Occipital lobe (tissue), 3 donors: ENCODE measurements at places on chromosomes 13 and 19.

- no peak for DNase-seq
These were observed 66.9 kb downstream of the MICU2 start for GRCh38 chr13:21537105-21537504.

DNA sequence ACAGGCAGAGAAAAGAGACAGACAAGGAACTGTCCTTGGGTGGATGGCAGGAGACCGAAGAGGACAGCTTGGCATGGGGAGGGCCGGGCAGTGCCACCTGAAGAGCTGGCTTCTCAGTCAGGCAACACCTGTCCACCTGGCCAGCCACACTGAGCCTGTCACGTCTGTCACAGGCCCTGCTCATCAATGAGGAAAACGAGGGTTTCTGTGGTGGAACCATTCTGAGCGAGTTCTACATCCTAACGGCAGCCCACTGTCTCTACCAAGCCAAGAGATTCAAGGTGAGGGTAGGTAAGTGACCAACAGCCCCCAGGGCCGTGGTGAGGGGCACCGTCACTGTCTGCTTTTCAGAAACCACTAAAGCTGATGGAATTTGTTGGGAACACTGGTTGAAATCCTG, 11.2 kb upstream of the PROZ start:
- DNase-seq: no peak

DNA sequence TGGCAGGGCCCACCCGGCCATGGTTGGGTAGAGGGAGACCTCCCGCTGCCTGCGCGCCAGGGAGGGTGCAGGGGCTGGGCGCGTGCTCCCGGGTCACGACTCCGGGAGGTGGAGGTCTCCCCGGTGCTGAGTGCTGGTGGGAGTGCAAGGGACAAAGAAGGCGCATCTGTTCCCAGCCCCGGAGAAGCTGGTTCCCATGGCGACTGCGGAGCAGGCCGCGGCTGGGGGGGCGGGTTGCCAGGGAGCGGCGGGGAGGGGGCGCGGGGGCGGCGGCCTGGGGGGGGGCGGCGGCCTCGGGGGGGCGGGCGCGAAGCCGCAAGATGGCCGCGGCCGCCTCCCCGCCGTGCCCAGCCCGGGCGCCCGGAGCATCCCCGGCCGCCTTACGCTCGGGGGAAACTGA, 1.2 kb downstream of the CBARP start:
- DNase-seq: no peak

- DNase-seq: no peak
These were observed 4.6 kb upstream of the PNMA8A start for GRCh38 chr19:46475986-46476385.

- DNase-seq: no peak
These were observed 1.4 kb downstream of the MATK start for GRCh38 chr19:3784607-3785450.

GRCh38 chr19:37718304-37718703, 1.3 kb downstream of the ZNF607 start:
- no peak for DNase-seq

GRCh38 chr19:43623889-43624670, 4.7 kb upstream of the ZNF428 start:
- no peak for DNase-seq

- no peak for DNase-seq
These were observed 35.1 kb downstream of the UGGT2 start for GRCh38 chr13:96018135-96018534.

- no peak for DNase-seq
These were observed 41.1 kb upstream of the GAS6 start for GRCh38 chr13:113905018-113905417.

DNA sequence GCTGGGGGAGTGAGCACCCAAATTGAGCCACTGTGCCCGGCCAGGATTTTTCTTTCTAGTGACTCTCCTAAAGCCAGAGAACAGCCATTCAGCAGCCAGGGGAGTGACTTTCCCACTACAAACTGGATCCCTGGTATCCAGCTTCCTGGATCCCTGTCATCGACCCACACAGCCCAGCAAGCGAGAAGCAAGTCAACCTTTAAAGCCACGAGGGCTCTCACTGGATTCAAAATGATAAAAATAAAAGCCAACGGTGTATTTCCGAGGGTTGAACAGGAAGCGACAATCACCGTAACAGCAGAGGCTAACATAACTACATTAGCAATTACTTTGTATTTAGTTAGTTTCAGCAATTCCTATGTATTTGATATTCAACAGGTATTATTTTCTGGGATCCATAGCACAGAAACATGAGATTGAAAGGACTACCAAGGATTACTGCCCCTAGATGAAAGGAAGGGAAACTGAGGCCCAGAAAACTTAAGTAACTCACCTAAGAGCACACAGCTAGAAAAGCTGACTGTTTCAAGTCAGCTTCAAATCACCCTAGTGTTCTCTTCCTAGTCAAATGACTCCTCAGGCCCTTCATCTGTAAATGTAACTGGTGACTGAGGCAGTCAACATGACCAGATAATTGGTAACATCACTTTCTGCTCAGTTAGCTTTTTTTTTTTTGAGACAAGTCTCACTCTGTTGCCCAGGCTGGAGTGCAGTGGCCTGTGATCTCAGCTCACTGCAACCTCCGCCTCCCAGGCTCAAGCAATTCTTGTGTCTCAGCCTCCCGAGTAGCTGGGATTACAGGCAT, 2.7 kb downstream of the RFX1 start:
- no peak for DNase-seq

GRCh38 chr19:18894254-18895037, 1.5 kb downstream of the CERS1 start:
- DNase-seq: peak; percentile 90

GRCh38 chr19:55048446-55048845, 10.4 kb upstream of the GP6 start:
- no peak for DNase-seq

- DNase-seq: no peak
These were observed 17.7 kb upstream of the KLF5 start for GRCh38 chr13:73040968-73041596.

- DNase-seq: no peak
These were observed 229.6 kb downstream of the ZIC5 start for GRCh38 chr13:99741960-99742359.

GRCh38 chr13:80224468-80224867, 116.5 kb downstream of the SPRY2 start:
- DNase-seq: no peak

GRCh38 chr13:45747071-45747470, 45.0 kb downstream of the CBY2 start:
- DNase-seq: no peak

DNA sequence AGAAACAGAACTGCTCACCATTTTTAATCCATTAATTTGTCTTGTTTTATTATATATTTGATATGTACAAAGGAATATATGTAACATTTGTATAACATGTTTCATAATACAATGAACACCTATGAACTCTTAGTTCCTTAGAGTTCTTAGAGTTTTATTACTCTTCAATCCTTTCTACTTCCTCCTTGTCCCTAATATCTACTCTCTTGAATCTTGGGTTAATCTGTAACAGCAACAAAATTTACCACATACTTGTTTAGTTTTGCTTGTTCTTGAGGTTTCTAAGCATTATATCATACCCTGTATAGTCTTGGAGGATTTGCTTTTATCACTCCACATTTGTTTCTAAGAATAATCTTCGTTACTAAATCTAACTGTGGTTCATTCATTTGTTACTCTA, 151.4 kb downstream of the PDS5B start:
- DNase-seq: no peak

- DNase-seq: no peak
These were observed 2.2 kb downstream of the CXCL17 start for GRCh38 chr19:42440357-42441048.

- no peak for DNase-seq
These were observed 21.0 kb downstream of the RFXAP start for GRCh38 chr13:36839981-36840380.

DNA sequence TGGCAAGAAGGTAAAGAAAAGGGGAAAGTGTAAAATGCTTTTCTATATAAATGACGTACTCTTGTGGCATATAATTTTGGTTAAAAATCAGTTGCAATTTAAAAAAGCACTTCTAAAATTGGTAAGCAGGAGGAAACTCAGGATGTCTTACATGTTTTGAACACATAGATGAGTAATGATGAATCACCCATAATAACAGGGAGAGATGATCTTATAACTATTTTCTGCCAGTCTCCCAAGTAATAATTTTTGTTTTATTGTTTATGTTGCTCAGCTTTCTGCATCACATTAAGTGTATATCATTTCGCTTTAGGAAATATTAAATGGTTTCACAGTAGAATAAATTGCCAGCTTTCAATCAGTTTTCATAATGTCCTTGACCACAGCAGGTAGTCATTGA, 1430.7 kb upstream of the PCDH20 start:
- no peak for DNase-seq

GRCh38 chr19:44613295-44614178, at the start of gene IGSF23:
IGSF23 (plus strand) TSS chr19:44613563; CDS start chr19:44613646, 83 bp downstream.
- no peak for DNase-seq

GRCh38 chr19:32702010-32702409, 10.4 kb downstream of the NUDT19 start:
- no peak for DNase-seq

DNA sequence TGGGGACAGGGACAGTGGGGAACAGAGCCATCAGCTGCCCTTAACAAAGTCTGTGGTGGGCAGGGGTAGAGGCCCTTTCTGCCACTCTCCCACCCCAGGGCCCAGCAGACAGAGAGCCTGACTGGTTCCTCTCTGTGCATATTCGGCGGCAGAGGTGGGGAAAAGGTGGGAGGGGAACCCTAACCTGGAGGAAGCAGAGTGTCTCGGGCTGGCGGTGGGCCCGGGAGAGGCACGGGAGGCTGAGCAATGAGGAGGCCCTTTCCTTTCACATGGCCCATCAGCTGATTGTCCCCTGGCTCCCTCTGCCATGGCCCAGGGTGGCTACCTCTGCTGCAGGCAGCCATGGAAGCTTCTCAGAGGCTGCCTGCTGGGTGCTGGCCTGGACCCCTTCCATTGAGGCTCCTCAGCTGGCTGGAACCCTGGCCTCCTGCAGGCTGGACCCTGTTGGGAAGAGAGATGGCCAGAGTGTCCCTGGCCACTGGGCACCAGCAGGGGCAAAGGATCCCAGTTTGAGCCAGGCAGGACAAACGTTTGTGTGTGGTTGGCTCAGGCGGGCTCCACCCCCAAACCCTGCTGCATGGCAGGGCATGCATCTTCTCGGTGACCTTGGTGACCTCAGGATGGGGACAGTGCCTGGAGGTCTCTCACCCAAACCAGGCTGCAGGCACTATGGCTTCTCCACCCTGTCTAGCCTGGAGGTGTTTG, 202.8 kb upstream of the ZNF536 start:
- DNase-seq: no peak

- DNase-seq: no peak
These were observed 39.8 kb upstream of the MCF2L start for GRCh38 chr13:112928972-112929782.

- peak; percentile 25 for DNase-seq
These were observed 114.6 kb upstream of the VSTM2B start for GRCh38 chr19:29411113-29411581.

DNA sequence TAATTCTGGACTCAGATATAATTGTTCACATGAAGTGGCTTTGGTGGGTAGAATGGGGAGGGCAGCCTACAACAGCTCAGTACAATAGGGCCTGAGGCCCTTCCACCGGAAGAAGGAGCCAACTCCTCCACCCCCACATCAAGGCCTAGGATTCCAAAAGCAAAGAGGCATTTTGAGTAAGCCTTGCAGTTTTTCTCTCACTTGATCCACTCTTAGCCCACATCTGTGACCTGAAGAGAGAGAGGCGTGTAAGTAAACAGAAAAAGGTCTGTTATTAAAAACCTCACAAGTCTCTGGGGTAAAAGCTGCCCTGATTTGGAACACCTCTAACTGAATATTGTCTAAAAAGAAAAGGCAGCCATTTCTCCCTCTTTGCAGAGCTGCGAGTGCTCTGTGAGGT, 214.1 kb upstream of the KL start:
- no peak for DNase-seq
